ENCODE measurements at places on chromosomes 1 and 21. TPM values are rescaled to one million over a fixed set of nuclear protein-coding genes. Genes with fewer than 3 reads are reported as not detected.

Gene TCP10L
- total RNA-seq: 0.34 TPM

Gene TFF2
- not detected for total RNA-seq

Gene OR2T35
- not detected for total RNA-seq

Gene C1QC
- not detected for total RNA-seq

Gene U2AF1
- total RNA-seq: 13.8 TPM

Gene ACTL8
- 2.0 TPM for total RNA-seq

Gene KRTAP12-3
- not detected for total RNA-seq

Gene CDK18
- total RNA-seq: 15.7 TPM

GRCh38 chr1:61403679-61404596, 321.0 kb downstream of the TM2D1 start:
- peak; percentile 36 for DNase-seq

- no peak for DNase-seq
Measured at GRCh38 chr1:152623203-152623844, 421 bp upstream of the LCE3A start.

DNA sequence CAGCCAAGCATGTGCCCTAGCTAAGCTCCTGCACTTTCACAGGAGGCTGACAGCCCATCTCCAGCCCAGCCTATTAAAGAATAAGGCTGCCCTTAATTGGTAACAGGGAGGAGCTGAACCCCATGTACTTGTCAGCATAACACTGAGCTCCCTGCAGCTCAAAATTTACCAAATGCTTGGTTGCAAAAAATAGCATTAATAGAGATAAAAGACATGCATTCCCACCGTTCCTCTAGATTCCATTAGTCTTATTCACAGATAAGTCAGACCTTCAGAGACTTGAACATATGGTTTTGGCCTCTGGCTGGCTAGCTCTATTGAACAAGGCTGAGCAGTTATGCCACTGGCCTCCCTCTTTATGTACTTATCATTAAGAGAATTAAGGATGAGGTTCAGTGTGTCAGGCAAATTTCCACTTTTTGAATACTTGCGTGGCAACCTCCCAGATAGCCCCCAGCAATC, 29.2 kb downstream of the OLFML3 start:
- peak; percentile 41 for DNase-seq

DNA sequence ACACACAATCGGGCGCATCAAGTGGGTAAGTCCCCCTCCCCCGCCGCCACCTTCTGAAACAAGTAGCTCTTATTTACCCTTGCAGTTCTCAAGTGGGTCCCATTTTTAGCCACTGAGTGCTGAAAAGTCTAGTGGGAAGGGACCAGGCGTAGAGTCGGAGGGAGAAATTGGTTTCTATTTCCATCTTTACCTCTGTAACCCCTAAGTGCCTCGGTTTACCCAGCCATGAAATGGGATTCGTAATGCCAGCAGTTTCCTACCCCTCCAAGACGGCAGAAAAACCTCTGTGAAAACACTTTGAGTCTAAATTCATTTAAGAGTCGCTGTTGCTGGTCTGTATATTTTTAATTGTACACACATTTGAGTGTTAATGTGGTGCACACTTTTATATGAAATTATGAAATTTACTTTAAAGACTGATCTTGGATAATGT, 928 bp downstream of the TLCD4 start:
- DNase-seq: no peak

DNA sequence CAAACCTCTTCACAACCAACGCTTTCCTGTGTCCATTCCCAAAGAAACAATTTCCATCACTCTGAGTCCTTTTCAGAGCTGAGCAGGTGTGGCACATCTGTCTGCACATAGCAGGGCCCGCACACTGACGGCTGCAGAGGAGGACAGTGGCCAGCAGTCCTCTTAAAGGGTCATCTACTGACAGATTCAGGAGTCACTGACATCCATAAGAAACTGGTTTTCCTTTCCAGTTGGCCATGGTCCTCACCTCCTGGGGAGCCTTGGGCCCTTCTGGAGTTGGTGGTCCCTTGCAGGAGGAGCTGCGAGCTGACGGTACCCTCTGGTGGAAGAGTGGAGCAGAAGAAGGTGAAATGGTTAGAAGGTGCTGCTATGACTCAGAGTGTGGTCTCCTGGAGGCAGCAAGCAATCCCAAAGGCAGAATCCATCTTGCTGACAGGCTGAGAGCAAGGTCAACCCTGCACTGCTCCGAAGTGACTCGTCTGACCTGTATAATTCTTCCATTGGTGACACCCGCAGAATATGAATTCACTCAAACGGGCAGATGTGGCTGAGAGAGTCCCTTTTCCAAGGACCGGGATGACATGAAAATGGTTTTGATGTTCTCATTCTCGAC, 278.5 kb upstream of the C1orf174 start:
- DNase-seq: no peak

DNA sequence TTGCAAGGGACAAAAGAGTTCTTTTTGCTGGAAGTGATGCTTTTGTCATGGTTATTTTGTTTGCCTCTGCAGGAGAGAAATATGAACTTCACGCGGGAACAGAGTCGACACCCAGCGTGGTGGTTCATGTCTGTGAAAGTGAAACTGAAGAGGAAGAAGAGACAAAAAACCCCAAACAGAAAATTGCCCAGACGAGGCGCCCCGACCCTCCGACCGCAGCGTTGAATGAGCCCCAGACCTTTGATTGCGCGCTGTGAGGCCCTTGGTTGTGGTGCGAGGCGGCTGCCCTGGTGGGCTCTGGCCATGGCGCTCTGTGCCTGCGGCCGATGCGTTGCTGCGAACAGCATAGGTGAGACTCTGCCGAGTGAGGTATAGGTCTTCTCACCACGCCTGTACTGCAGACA, 20.9 kb upstream of the NCMAP start:
- DNase-seq: no peak

DNA sequence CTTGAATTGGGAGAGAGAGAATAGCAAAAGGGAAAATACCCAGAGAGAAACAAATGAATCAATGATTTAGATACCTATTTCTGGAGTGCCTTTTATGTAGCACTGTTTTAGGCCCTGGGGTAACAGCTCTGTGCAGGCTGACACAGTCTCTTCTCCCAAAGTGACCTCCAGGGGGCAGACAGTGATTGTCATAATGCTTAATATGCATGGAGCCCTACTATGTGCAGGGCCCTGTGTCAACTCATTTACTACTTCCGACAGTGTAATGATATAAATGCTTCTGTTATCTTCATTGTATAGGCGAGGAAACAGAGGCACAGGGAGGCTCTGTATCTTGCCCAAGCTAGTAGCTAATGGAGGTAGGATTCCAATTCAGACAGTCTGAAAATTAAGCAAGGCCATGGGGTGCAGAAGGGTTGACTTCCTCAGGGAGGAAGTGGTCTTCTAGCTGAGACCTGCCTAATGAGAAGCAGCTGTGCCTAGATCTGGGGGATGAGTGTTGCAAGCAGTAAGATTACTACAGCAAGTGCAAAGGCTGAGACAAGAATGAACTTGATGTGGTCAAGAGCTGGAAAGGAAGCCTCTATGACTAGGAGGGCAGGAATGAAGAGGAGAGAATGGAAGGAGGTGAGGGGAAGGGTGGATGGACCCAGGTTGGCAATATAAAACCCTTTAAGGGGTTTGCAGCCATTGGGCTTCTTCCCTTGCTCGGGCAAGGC, 16.2 kb upstream of the SERINC2 start:
- DNase-seq: peak; percentile 86

GRCh38 chr1:94925561-94926125, 1.3 kb downstream of the CNN3 start:
- peak; percentile 94 for DNase-seq

DNA sequence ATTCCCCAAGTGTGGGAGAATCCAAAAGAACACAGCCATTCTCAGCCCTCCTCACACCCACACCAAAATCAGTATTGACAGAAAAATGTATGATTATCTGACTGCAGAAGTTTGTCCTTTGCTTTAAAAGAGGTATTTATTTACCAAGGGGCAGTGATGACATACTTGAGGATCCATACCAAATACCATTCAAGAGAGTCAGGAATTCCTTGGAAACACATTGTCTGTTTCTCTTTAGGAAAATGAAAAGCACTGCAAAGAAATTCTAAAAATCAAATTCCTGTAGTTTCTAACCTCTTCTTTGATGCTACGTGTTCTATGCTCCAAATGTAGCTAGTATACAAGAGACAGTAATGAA, 509.6 kb upstream of the CXADR start:
- DNase-seq: peak; percentile 78

GRCh38 chr1:178266619-178267066, 172.7 kb downstream of the RASAL2 start:
- no peak for DNase-seq
